ENCODE measurements at places on chromosomes 16 and 17.

GRCh38 chr17:63785556-63785955 is 11.6 kb downstream of the DDX42 start:
- no peak for DNase-seq

DNA sequence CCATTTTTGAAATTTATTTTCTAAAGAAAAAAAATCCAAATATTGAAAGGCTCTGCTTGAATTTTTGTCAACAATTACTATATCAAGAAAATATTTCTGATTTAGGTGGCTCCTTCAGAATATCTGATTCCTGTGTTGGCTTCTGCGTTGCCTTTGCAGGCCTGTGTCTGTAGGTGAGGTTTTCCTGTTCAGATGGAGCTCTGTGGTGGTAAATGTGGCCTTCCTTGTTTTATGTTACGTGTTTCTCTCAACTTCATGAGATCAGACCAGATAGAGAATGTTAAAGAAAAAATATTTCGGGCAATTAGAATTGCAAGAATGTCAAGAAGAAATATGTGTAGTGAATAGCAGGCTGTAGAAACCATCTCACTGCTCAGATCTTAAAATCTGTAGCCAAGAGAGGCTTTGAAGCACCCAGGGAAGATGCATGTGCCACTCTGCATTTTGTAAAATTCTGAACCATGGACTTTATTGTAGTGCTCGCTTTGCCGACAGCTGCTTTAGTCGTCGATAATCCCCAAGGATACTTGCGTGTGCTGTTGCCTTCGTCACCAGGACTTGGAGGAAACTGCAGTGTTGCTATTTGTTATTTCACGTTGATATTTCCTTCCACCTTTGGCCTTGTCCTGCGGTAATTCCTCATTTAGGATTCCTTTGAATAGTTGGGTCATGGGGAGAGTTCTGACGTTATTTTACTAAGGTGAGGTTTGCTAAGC is 69.9 kb downstream of the RPTOR start:
- DNase-seq = no peak

DNA sequence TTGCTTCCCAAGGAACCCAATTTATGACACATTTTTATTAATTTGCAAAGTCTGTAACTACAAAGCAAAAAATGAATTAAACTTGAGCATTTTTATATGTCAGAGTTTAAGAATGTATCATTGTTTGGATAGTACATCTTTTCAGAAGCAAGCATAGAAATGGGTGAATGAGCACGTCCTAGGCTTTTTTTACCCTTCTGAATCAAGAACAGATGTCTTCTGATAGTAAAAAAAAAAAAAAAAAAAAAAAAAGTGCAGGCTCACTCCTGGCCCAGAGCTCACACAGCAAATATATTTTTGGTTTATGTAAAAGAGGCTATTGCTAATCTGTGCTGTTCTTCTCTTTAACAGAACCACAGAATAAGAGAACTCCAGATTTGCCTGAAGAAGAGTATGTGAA is 6.3 kb downstream of the TERF2IP start:
- no peak for DNase-seq

- DNase-seq = no peak
Observed at GRCh38 chr17:74525465-74525725, 5.9 kb downstream of the CD300LB start.

GRCh38 chr16:7492122-7492521 is 159.5 kb downstream of the RBFOX1 start:
- DNase-seq = no peak

- no peak for DNase-seq
Observed at GRCh38 chr17:7703584-7704479, 1.2 kb upstream of the EFNB3 start.

DNA sequence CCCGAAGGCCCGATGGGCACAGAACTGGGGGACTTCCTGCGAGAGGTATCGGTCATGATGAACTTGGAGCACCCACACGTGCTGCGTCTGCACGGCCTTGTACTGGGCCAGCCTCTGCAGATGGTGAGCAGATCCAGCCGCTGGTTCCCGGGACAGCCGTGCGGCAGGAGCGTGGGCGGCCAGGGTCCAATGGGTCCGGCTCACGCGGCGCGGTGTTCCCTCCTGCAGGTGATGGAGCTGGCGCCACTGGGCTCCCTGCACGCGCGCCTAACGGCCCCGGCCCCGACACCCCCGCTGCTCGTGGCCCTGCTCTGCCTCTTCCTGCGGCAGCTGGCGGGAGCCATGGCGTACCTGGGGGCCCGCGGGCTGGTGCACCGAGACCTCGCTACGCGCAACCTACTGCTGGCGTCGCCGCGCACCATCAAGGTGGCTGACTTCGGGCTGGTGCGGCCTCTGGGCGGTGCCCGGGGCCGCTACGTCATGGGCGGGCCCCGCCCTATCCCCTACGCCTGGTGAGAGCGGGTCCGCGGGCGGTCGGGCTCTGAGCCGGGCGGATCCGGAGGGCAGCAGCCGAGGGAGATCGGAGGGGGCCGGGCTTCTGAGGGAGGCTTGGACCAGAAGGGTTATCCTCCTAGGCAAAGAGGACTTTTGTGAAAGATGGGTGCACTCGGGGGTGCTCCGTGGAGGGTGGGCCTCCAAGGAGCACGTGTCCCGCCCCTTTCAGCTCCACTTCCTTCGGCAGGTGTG is 3.0 kb downstream of the TNK1 start:
- DNase-seq = peak; percentile 70

GRCh38 chr16:58948244-58948643 is 214.1 kb upstream of the GOT2 start:
- no peak for DNase-seq

DNA sequence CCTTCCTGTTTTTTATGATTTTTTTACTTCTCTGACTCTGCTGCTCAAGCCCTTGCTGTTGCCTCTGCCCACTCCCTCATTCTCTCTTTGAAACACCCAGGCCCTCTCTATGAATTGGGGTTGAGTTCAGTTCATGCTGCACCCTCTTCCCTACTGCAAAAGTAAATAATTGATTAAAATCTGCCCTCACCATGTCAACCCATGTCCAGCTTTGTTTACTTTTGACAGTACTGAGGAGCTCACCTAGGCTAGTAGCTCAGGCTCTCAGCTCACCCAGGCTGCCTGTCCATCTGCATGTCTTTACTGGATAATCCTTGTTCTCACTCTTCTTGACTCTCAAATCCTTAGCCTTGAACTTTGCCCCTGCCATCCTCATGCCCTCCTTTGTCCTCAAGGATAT is 95.2 kb downstream of the SPACA3 start:
- DNase-seq = no peak

DNA sequence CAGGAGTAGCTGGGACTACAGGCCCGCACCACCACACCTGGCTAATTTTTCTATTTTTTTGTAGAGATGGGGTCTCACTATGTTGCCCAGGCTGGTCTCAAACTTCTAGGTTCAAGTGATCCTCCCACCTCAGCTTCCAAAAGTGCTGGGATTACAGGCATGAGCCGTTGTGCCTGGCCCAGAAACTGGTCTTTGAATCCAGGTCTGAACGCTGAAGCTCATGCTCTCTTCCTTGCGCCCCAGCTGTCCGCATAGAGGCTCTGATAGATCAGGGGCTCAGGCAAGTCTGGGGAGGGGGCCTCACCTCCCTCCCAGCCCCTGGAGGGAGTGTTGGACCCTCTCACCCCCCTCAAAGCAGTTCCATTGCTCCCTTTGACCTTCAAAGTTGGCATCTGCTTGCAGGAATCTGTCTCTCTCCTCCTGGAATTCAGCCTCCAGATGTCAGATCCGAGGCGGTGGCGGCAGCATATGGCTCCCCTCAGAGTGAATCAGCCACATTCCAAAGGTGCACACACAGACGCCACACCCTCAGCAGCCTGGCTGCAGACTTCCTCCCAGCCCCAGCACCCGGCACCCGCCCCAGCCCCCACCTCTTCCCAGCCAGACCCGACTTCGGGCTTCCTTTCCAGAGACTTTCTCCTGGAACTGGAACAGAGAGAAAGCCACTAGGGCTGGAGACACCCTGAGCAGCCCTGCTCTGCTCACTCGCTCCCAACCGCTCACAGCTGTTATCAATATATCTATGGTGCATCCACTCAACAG is 16.9 kb upstream of the GLIS2 start:
- no peak for DNase-seq

DNA sequence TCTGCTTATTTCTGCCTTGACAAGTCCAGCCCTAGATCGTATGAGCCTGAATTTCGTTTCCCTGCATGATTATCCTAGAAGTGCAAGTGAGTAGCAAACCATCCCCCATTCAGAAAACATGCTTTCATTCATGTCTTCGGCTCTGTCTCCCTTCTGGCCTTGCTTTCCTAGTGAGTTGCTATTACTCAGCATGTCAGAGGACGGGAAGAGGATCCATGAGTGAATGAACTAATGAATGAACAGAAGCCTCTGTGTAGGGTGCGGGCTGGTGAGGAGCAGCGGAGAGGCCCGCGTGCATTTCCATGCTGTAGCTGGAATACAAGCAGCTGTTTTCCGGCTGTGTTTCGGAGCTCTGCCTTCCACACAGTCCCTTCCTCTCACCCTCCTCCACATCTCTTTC is 155.7 kb upstream of the NOL11 start:
- no peak for DNase-seq
